GM06990 (cell line): ENCODE measurements at places on chromosomes 1 and 21.

- DNase-seq: no peak
Observed at GRCh38 chr1:99645203-99645602, 710 bp upstream of the PALMD start.

GRCh38 chr1:67190410-67190809, 24.2 kb downstream of the IL23R start:
- no peak for DNase-seq

DNA sequence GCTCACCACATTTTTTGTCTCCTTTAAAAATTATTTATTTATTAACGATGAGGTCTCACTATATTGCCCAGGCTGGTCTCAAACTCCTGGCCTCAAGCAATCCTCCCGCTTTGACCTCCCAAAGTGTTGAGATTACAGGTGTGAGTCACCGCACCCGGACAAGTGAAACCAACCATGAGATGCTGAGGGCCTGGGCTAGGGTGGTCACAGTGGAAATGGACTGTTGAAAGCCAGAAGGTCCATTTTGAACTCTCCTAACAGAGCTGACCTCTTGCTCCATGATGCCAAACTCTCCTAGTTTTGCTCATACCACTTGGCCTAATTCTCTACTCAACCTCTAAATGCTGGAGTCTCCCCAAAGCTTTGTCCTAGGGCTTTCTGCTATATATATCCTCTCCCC, 109.1 kb downstream of the SLC45A1 start:
- no peak for DNase-seq

GRCh38 chr1:44688760-44689446, 14.4 kb downstream of the ARMH1 start:
- no peak for DNase-seq

DNA sequence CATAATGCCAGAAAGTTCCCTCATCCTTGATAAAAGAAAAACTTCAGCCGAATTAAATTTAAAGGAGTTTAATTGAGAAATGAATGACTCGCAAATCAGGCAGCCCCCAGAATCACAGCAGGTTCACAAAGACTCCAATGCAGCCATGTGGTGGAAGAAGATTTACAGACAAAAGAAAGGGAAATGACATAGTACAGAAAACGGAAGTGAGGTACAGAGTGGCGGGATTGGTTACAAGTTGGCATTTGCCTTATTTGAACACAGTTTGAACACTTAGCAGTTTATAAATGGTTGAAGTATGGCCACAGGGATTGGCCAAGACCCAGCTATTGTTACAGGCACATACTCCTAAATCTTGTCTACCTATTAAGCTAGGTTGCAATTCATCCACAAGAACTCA, 46.6 kb downstream of the HIVEP3 start:
- no peak for DNase-seq

GRCh38 chr21:40120940-40121575, 253.8 kb downstream of the PCP4 start:
- no peak for DNase-seq

DNA sequence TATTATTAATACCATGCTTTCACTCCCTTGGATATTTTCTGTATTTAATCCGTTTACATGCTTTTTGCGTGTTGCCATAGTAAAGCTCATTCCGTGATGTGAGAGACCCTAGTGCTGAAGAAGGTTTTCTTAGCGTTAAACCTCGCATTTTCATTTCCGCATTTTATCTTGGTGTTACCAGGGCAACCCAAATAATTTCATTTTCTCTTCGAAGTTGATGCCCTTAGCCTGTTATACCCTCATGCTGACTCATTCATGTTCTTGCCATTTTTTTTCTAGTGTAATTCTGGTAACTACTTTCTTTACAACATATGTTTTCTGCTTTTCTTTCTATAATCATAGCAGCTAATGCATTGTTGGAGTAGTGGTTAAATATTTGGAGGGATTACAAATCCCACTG, 37.2 kb downstream of the LRRC8C start:
- DNase-seq: peak; percentile 57

DNA sequence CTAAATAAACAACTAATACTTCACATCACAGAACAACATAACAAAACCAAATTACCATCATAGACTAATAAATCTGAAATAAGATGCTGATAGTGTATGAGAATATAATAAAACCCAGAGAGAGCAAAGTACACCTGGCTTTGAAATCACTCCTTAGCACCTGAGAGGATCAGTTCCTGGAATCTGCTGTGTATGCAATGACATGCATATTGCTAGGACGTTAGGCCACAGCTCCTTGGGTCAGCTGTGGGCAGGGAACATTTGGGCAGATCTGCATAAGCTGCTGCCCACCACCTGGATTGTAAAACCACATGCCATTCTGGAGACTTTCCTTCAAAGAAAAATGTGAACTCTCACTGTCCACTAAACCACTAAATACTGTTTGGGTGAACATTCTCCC, 81.1 kb downstream of the NR5A2 start:
- no peak for DNase-seq

DNA sequence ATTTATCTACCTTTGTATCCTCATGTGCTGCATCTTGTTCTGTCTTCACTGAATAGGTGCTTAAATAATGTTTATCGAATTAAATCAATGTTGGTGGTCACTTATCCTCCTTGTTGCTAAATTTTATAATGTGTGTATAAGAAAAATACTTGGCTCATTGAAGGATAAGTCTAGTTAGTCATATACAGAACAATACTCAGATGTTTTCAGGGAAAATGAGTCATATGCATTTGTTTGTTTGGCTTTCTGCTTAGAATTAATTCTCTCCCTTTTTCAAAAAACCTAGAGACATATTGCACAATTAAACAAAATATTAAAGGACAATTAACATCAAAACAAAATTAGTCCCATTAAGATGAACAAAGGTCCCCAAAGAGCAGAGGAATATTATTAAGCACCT, 89.0 kb downstream of the UBE2U start:
- DNase-seq: no peak

DNA sequence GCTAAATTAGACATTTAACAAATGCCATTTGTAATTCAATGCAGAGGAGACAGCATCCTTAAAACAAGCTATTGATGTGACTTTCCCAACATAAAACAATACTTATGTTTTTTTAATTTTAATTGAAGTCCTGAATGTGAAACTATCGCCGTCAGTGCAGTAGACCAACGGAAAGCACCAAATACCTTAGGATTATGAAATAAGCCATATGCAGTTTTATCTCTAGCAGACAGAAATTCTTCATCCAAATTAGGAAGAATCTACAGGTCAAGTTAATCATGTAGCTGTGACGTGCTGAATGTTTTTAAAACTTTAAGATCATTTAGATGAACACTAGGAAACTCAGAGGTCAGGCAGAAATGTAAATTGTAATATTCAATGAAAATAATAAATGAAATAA, 714 bp upstream of the ST6GALNAC5 start:
- DNase-seq: no peak

GRCh38 chr1:3821004-3821403, 24.7 kb upstream of the LRRC47 start:
- no peak for DNase-seq

DNA sequence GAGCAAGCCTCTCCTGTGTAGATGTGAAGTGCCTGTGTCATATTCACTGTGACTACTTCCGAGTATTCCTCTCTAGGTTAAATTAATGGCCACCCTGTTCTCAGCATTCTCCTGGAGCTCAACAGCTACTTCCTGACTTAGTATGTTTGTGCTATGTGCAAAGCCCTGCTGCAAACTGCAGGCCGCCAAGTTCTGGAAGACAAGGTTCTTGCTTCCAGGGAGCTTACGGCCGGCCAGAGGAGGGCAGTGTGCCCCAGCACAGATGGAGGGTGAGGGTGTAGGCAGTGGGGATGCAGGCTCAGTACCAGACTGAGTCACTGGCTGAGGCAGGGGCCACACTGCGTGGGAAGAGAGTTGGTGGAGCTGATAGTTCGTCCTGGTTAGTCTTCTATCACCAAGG, 43.2 kb downstream of the ELK4 start:
- DNase-seq: no peak

- DNase-seq: no peak
Observed at GRCh38 chr1:46173361-46173856, 1.5 kb upstream of the TSPAN1 start.

- DNase-seq: no peak
Observed at GRCh38 chr21:37358397-37358796, 8.2 kb upstream of the DYRK1A start.

DNA sequence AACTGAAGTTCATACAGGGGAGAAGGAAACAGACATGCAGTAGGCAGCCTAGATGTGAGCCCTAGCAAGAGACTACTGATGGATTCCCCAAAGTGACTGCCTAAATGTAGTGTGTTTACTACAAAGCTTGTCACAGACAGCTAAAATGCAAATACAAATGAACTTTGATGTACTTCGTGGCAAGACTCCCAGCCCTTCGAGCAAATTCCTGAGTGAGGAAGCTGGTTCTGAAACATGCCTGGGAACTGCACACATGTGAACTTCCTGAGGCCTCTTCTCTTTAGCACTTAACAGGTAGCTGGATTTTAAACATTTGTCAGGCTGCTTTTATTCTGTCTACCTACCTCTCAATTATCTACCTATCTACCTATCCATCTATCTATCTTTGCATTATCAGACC, 6.7 kb upstream of the IRF2BP2 start:
- no peak for DNase-seq

DNA sequence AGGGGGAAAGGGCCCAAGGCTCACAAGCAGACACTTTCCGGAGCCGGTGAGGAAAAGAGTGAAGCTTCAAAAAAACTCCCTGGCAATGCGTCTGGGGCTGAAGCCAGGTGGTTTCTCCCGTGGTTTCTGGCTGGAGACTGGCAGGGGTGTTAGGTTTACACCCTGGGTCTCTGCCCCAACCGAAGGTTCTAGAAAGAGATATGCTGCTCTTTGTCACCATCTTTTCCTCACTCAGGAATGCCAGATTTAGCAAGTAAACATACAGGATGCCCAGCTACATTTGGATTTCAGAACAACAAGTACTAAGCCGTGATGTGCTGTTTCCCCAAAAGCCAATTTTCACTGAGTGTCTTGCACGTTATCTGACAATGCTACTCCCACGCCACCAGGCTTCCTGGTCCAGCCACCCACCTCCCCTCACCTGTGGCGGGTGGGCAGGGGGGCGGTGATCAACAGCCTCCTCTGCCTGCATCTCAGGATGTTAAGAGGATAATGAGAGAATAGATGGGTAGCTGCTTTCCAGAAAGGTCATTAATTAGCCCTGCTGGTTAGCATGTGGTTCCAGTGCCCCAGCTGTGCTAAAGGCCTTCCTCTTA, 69.6 kb upstream of the OLIG2 start:
- DNase-seq: no peak

DNA sequence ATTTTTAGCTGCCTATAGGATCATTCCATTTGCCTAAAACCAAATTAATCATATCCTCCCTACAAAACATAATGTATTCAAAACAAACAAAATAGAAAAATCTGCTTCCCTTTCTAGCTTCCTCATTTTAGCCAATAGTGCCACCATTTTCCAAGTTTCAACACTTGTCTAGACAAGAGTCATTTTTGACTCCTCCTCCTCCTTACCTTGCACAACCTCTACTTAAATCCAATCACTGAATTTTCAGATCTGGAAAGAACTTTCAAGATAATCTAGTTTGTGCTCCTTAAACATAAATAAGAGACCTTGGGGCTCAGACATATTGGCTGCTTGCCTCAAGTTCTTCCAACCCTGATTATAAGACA, 7.4 kb downstream of the STX6 start:
- DNase-seq: no peak

- DNase-seq: no peak
Observed at GRCh38 chr1:86191958-86192357, 35.4 kb upstream of the COL24A1 start.

- DNase-seq: no peak
Observed at GRCh38 chr1:154657556-154657955, 49.6 kb upstream of the ADAR start.

- DNase-seq: no peak
Observed at GRCh38 chr1:12057382-12057781, 5.7 kb upstream of the TNFRSF8 start.

- DNase-seq: no peak
Observed at GRCh38 chr1:54421101-54421504, 14.9 kb upstream of the SSBP3 start.

DNA sequence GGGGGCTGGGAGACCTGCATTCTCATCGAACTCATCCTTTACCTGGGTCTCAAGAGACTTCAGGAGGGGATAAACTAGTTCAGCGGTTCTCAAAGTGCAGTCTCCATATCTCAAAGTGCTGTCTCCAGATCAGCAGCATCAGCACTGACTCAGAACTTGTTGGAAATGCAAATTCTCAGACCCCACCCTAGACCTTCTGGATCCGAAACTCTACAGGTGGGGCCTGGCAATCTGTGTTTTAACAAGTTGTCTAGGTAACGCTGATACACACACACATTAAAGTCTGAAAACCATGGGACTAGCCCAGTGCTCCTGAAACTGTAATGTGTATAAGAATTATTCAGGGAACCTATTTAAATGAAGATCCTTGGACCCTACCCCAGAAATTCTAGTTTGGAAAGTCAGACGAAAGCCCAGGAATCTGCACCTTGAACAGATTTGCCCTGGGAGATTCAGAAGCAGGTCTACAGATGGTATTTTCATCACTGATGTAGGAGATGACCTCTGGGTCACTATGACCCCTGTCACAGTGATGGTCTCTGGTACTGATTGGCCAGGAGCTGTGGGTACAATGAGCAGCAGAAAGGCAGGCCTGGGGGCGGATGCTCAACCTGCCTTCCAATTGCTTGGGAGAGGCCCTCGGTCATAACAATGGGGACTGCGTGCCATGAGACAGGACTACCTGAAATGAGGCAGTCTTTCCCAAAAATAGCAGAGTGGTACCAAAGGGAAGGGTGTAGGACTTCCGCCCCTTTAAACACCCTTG, 127.2 kb downstream of the FAM78B start:
- DNase-seq: no peak

- DNase-seq: no peak
Observed at GRCh38 chr1:45258059-45258650, 51.8 kb upstream of the ZSWIM5 start.

DNA sequence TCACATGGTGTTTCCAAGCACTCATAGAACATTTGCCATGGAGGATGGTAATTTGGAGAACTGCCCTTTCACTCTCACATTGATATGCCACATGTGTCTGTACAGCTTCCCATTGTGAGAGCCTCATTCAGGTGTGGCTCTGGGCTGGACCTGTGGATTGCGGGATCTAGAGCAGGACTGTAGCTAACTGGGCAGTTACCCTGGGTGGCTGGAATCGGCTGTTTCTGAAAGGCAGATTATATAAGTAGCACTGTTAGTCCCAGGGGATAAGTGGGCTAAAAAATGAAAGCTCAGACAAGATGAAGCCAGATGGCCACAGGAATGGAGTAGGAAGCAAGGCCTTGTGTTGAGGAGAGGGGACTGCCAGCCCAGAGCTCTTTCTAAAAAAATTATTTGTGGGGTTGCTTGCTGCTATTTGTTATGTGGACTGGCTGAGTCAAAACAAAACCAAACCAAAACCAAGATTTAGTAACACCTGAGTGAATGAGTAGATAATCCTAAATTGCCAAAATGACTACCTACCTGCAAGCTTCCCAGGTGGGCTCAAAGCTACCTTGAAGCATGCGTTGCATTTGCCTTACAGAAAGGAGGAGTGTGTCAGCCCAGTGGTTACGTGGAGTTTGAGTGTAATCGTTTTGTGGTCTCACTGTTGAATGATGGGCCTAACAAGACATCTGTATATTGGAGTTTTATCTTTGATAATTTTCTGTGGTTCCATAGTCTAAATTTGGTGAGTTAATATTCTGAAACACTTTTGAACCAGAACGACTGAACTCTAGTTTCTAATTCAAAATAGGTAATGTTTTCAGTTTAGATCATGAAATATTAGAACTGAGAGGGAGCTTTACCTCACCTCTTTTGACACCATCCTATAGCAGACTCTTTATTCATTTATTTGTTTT, 58.0 kb downstream of the SDCCAG8 start:
- peak; percentile 71 for DNase-seq
